GM18507 (cell line): ENCODE measurements at places on chromosomes 12 and 14.

GRCh38 chr12:69949311-69950002 is 124.4 kb downstream of the MYRFL start:
- DNase-seq: no peak

DNA sequence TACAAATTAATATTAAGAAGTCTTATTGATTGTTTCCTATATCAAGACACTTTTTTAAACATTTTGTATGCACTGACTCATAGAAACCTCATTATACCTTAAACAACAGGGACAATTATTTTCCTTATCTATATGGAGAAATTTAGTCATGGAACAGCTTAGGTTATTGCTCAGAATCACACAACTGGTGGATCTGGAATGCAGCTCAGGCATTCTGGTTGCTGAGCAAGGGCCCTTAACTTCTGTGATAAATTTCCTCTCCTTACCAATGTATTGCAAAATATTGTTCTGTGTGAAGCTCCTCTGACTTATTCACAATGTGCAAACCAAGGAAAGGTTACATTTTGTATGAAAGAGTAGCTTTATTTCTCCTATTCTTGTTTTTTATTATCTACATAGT is 817.8 kb downstream of the LRFN5 start:
- DNase-seq: no peak

- DNase-seq: no peak
Observed at GRCh38 chr12:2904260-2904659, 13.6 kb downstream of the TULP3 start.

DNA sequence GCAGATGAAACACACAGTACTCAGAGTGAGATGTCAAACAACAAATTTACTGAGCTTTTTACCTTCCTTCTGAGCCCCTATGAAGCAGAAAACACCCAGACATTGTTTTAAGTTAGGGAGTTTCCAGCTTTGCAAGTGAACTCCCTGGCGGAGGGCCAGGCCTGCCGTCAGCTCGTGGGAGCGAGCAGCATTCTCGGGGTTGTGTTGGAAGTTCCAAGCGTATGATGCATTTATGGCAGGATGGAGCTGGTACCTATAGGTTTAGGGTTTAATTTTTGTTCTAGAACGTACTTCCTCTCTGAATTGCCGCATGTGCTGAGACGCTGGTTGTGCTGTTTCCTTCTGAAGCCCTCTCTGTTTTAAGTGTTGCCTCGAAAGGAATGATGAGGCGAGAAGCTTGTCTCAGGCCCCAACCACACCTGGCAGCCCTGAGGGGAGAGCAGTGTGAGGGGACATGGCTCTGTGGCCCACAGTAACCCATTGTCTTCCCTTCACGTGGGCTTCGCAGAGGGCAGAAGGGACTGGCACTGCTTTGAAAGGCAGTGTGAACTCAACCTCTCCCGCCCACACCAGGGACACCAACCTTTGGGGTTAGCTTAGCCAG is 76.6 kb downstream of the SSPN start:
- DNase-seq: no peak

DNA sequence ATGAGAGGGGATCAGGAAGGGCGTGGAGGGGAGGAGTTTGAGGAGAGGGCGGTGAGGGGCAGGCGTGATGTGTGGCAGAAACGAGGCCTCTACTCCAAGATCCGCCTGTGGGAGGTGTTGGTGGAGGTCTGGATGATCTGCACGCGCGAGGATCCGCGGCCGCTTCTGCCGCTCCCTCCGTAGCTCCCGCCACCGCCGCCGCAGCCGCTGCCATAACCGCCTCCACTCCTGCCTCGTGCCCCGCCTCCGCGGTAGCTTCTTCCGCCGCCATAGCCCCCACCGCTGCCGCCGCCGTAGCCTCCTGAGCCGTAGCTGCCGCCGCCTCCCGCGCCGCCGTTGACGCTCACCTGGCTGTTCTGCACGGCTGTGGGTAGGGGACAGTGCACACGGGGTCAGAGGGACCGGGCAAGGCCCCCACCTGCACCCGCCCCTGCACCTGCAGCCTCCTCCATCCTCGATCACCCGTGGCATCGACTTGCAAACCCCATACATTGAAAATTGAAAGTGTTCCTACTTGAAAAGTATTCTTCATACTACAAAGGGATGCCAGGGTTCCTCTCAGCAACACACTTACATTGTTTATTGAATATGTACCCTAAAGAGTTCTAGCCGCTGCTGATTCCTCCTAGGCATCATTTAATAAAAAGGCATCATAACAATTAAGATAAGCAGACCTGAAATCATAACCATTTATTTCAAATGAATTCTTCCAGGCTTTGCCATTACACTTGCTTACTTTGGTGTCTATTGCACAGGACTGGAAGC is 11.1 kb upstream of the KRT1 start:
- no peak for DNase-seq

DNA sequence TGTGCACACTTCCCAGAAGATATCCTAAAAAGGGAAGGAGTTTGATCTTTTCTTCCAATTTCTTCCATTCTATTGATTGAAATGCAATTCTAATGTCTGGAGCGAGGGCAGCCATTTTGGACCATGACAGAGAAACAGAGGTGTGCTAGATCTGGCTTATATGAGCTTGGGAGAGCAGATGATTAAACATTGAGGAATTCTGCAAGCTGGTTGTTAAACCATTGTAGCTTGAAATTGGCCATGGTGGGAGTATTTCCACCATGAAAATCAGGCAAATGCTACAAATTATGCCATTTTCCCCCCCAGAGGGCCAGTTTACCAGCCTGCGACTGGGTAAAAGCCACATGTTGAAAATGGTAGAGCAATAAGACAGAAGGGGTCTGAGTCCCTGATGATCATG is 155.0 kb downstream of the PAWR start:
- DNase-seq: no peak

- DNase-seq: no peak
Observed at GRCh38 chr14:104171895-104172294, 33.5 kb downstream of the KIF26A start.

GRCh38 chr12:122203301-122204166 is at the start of gene B3GNT4:
TSS of gene B3GNT4 (plus strand) at chr12:122203709. CDS start at chr12:122204619, 910 bp downstream.
- DNase-seq: no peak

DNA sequence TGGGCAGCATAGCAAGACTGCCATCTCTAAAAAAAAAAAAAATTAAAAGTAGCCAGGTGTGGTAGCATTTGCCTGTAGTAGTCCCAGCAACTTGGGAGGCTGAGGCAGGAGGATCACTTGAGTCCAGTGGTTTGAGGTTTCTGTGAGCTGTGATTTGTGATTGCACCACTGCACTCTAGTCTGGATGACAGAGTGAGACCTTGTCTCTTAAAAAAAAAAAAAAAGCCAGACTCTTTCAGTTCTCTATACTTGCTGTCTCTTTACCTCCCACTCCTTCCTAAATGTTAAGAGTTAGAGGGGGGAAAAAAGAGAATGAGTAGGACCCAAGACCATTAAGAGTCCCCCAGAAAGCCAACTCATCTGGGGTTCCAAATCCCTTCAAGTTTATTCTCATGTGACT is 17.8 kb downstream of the EIF2S1 start:
- DNase-seq: no peak

- DNase-seq: no peak
Observed at GRCh38 chr12:112178796-112179195, 53.4 kb downstream of the TRAFD1 start.

DNA sequence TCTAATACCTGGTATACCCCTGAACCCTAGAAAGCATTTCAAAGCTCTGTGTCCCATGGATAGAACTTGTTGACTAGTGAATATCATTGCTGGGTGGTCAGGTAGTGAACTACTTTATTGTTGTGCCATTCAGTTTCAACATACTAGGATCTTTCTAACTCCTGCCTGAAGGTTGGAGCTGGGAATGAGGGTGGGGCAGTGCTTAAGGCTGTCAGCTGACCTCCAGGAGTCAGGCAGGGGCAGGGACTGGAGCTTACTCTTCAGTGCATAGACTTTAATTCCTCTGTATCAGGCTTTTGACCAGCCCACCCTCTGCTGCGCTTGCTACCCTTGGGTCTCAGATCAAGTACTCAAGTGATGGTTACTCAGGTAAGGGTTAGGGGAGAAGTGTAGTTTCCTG is 102.6 kb upstream of the RFX4 start:
- no peak for DNase-seq

GRCh38 chr14:100982762-100983161 is 79.2 kb upstream of the RTL1 start:
- no peak for DNase-seq

- DNase-seq: peak; percentile 7
Observed at GRCh38 chr14:44962334-44963043, 499 bp downstream of the TOGARAM1 start.

GRCh38 chr14:80988735-80989429 is 33.5 kb downstream of the TSHR start:
- DNase-seq: no peak

- peak; percentile 65 for DNase-seq
Observed at GRCh38 chr12:2583091-2583497, 211.7 kb upstream of the FKBP4 start.

GRCh38 chr12:57604454-57604991 is at the start of gene DTX3:
TSS of gene DTX3 (plus strand) at chr12:57604824. CDS start at chr12:57606518, 1,694 bp downstream.
- no peak for DNase-seq

DNA sequence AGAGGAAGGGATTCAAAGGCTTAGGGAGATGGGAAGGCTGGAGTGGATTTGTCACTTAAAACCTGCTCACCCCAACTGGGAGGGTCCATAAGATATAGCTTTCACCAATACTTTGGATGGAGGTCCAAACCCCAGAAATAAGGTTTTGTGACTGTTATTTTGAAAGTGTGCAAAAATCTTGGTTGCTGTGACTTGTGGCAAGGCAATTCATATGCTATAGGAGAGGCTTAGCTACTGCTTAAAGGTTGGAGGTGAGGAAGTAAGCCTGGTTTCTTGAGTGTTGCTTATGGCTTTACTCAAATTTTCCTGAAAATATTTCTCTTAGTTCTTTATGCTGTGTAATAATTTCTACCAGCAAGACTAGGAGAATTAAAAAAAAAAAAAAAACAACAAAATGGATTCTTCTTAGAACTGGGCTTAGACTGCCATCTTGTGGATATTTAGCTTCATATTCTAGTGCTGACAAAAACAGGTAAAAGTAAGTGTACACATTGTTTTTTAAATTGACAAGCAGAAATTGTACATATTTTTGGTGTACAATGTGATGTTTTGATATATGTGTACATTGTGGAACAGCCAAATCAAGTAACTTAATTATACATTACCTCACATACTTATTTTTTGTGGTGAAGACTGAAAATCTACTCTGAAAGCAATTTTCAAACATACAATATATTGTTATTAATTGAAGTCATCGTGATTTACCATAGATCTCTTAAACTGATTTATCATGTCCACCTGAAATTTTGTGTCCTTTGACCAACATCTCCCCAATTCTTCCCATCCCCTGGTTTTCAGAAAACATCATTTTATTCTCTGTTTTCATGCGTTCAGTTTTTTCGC is 23.0 kb downstream of the PDE6H start:
- DNase-seq: no peak

DNA sequence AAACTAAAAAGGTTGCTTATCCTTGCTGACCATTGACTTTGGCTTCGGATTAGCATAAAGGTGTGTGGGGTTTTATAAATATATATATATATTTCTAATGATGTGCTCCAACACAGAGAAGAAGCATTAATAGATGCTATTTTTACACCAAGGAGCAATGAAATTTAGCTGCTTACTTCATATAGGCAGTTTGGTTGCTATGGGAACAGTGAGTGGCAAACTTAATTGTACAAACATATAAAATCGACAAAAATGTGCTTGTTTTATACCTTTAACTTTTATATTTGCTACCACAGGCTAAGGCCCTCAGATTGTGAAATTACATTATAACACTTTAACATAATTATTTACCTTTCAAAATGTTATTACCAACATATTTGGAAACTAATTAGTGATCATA is 303.4 kb downstream of the SEC23A start:
- DNase-seq: no peak

DNA sequence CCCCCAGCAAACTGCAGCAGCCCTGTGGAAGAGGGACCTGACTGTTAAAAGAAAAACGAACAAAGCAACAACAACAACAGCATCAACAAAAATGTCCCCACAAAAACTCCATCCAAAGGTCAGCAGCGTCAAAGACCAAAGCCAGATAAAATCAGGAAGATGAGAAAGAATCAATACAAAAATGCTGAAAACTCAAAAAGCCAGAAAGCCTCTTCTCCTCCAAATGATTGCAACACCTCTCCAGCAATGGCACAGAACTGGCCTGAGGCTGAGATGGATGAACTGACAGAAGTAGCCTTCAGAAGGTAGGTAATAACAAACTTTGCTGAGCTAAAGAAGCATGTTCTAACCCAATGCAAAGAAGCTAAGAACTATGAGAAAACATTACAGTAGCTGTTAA is 45.4 kb upstream of the PPP4R3A start:
- DNase-seq: no peak

- DNase-seq: no peak
Observed at GRCh38 chr12:116675339-116676107, 62.3 kb downstream of the SPRING1 start.

- no peak for DNase-seq
Observed at GRCh38 chr14:73588695-73589094, 3.0 kb upstream of the ACOT4 start.

DNA sequence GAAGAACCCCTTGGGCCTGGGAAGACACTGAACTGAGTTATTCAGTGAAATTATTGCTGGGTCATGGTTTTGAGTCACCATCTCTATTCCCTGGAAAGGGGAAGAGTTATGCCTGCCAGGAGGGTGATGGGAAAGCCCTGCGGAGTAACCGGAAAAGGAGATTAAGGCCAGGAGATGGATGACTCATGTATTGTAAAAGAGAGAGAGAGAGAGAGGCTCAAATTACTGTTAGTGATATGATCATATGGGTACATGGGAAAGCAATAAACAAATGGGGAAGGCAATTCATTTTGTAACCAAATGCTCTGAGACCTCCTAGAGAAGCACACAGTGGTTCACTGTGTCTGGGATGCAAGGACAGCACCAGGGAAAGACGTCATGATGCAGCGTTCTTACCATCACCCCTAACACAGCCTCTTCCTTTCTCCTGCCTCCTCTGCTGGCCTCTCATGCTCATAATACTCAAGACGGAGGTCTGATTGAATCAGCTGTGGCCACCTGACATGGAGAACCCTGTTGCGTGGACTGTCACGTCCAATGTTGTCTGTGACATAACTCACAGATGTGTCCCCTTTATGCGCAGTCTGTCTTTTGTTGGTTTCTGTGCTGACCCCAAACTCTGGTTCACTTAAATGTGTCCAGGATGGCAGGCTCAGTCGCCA is 243.7 kb downstream of the TMEM132D start:
- DNase-seq: no peak

GRCh38 chr12:52307836-52308805 is 13.1 kb downstream of the KRT83 start:
- DNase-seq: no peak

- no peak for DNase-seq
Observed at GRCh38 chr12:131795690-131796410, 32.3 kb upstream of the MMP17 start.

GRCh38 chr14:91008759-91009409 is 51.6 kb downstream of the RPS6KA5 start:
- no peak for DNase-seq

- DNase-seq: no peak
Observed at GRCh38 chr14:99205086-99205688, 66.8 kb downstream of the BCL11B start.
